ENCODE measurements at places on chromosomes 5 and 9. TPM values are rescaled to one million over a fixed set of nuclear protein-coding genes. Genes with fewer than 3 reads are reported as not detected.

The CMYA5 gene
- 2.2 TPM for total RNA-seq

The FOXD4L5 gene
- under 0.01 TPM for total RNA-seq

The GALNT12 gene
- total RNA-seq: 3.8 TPM

The TNFSF15 gene
- under 0.01 TPM for total RNA-seq

The MYO10 gene
- 162 TPM for total RNA-seq

The CYSRT1 gene
- 0.73 TPM for total RNA-seq

The OCLN gene
- total RNA-seq: 1.1 TPM
